Hematopoietic multipotent progenitor cell treated with erythropoietin and hydrocortisone succinate and interleukin-3 and kit ligand, for 8 days (in vitro differentiated cells): ENCODE measurements at places on chromosomes 7 and 10.

DNA sequence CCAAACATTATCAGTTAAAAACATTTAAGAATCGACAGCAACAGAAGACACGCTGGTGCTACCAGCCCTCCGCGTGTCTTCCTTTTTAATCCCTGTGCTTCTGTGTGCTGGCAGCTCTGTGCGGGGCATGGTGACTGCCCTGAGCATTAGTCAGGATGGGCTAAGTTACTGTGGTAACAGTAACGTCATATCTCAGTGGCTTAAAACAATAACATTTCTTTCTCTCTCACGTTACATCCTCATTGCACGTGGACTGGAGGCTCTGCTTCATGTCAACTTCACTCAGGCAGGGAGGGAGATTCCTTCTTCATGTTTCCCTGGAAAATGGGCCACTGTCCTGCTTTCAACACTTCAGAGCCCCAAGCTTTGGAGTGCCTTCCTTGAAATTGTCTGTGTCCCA, 378.5 kb downstream of the CCSER2 start:
- DNase-seq = no peak

GRCh38 chr7:129606803-129607202, 4.7 kb upstream of the NRF1 start:
- DNase-seq = no peak

DNA sequence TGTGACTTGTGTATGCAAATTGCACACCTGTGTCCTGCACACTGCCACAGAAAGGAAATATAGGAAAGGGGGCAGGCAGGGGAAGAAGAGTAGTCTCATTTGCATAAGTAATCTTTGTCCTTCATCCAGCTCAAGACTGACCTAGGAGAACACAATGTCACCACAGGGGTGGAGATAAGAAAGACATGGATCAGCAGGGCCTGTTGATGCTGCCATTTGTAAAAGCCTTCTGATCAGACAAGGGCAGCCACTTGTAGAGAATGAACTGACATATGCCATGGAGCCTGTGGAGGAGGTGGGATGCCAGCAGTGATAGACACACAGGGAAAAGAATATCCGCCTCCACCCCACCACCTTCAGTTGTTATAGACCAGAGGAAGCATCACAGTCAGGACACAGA, 528.9 kb downstream of the HTR7 start:
- DNase-seq = no peak

DNA sequence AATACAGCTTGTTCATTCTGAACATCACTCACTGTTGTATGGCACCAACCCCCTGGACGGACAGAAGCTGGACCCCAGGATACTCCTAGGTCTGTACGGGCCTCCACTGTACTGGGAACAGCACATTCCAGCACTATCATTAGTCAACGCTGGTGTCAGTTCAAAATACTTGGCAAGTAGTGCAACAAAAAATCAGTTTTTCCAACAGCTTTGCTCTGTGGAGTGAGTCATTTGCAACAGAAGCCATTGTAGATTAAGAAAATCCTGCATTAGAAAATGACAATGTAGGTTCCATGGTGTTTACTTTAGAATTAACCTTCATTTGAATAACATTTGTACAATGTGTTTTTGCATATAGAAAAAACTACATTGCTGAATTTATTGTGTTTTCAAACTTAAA, 266.6 kb downstream of the HDAC9 start:
- DNase-seq = no peak

GRCh38 chr7:120993553-120994191, 5.2 kb downstream of the CPED1 start:
- DNase-seq = no peak

GRCh38 chr7:25790963-25791362, 361.0 kb upstream of the NFE2L3 start:
- DNase-seq = no peak

- no peak for DNase-seq
These were observed 89.0 kb downstream of the JMJD1C start for GRCh38 chr10:63376560-63377304.

- no peak for DNase-seq
These were observed 142.1 kb upstream of the EEPD1 start for GRCh38 chr7:36010656-36011587.

- no peak for DNase-seq
These were observed 270.8 kb upstream of the POM121L12 start for GRCh38 chr7:52764492-52765169.
